NCI-H2081 (cell line): ENCODE measurements at places on chromosomes 2 and 18.
A peak's percentile ranks its signal among the peaks of the same experiment; 100 is the strongest.

DNA sequence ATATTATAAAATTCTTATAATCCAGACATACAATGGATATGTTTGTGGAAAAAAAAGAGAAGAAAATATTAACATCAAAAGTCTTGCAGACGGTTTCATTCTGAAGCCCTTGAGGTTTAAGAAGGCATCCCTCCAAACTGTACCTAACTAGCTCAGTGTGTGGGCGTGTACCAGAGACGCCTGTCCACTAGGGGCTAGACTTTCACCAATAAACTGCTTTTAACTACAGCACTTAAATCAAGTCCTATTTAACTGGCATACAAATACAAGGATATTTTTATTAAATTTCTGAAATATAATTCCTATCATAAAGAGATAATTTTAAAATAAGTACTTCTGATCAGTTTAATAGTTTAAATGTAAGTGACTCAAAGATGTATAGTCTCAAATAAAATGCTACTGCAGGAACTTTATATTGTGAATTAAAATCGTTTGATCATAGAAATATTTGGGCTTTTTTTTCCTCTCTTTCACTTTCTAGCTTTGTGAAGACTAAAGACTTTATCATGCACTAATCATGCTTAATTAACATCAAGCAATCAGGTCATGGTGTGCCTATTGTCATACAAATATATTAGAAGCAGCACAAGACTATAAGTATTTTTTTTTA, 437.7 kb downstream of the SATB2 start:
- peak; percentile 23 for DNase-seq

- DNase-seq: no peak
These were observed 58.8 kb downstream of the NAB1 start for GRCh38 chr2:190707726-190708125.

- DNase-seq: peak; percentile 83
These were observed 210.6 kb downstream of the IKZF2 start for GRCh38 chr2:212940816-212941215.

DNA sequence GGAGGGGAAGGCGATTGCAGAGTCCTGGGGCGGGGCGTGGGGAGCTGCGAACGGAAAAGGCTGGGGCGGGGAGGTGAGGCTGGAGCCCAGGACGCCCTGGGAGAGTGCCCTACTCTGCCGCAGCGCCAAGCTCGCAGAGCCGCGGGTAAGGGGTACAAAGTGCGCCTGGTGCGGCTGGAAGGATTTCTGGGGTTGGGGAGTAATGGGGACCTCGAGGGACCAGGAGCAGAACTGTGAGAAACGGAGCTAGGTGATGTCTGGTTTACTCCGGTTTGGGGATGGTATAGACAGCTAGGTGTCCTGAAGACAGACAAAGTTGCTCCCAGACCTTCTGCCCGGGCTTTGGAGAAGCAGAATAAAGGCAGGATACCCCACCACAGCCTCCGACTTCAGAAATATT, 718 bp upstream of the NXPH2 start:
- DNase-seq: no peak

DNA sequence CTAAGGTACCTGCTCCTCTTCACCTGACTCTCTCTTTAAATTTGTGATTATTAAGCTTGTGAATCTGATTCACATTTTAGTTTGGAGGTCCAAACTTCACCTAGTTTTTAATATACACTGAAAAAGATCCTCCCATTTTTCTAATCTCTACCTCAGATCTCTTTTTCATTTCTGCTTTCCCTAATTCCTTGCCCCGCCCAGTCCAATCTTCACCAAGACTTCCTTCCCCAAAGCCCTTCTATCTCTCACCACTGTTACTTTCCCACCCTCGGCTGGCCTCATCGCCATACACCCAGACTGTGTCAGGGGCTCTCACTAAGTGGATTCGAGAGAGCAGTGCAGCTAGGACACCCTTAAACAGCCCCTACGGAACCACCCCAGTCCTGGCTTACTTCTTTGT, 40.0 kb downstream of the LBH start:
- no peak for DNase-seq

DNA sequence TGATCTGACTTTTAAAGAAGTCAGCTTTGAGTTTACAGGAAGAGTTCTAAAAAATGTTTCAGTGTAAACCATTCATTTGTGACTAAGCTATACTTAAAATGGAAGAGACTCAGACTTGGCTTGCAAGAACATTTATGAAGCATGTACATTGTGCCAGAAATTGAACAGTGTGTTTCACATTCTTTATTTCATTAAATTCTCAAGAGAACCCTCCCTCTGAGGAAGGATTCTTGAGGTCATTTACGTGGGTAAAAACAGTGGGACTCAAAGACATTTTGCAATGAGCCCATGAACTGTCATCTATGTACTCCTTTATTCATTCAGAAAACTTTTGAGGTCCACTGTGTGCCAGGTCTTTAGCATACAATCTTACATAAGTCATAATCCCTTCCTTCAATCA, 143.6 kb upstream of the ZNF521 start:
- no peak for DNase-seq

DNA sequence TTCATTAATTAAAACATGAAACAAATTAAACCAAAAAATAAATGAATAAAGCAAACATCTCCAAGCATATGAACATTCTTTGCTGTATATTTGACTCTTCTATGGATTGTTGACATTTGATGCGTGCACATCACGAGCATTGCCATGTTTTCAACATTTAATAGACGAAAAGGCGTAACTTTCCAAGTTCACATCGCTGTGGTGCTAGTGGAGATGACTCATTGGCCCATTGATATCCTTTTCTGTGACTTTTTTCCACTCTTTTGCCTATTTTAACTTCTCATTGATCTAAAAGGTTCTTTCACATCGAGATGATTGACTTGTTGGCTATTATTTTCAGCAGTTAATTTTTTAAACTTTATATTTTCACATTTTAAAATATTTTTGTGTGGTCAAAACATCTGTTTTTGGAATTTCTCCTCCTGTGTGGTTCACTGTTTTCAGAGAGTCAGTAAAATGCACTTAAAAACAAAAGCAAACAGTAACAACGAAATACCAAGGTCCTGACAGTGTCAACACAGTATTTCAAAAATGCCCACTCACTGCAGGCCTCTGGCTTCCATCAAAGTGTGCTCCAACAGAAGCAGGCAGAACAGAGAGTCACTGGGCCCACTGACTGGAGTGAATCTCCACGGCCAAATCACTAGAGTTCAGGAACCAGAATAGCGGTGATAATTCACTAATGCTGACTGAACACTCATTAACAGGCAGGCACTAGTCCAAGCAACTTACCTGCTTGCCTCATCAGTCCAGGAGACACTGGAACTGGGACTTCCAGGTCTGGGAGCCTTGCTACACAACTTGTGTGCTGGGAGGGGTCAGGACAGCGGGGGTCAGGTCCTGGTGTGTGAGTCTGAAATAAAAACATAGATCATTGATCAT, 372.2 kb upstream of the SMIM21 start:
- no peak for DNase-seq

DNA sequence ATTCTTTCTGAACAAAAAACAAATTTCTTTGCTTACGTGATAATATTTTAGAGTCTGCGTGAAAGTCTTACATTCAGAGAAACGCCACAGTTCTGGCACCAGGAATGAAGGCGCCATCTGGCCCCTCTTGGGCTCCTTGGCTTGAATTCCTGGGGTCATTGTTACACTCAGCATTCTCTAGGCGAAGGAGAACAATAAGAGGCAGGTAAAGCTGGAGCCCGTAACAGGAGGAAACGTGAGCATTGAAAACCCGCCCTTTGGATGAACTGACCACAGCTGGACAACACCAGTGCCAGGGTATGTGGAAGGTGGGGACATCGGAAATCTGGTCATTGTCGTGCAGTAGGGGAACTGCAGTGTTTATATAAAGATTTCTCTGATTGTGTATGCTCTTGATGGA, 144.8 kb downstream of the RNF152 start:
- no peak for DNase-seq

GRCh38 chr2:236517251-236518031, 52.2 kb upstream of the ACKR3 start:
- no peak for DNase-seq

DNA sequence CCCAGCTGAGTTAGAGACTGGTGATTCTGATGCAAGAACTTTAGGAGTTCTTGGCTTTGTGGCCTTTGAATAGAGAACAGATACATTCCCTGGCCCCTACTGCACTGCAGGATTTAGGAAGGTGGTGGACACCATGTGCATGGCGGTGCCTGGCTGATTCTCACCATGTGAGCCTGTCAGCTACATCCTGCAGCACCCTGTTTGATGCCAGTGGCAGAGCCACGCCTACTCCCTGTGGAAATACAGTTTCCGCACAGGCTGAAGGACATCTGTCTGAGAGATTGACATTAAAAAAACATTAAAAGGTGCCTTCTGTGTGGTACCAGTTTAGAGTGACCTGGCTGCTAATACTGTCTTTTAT, 50.0 kb downstream of the KCNE4 start:
- DNase-seq: peak; percentile 42

DNA sequence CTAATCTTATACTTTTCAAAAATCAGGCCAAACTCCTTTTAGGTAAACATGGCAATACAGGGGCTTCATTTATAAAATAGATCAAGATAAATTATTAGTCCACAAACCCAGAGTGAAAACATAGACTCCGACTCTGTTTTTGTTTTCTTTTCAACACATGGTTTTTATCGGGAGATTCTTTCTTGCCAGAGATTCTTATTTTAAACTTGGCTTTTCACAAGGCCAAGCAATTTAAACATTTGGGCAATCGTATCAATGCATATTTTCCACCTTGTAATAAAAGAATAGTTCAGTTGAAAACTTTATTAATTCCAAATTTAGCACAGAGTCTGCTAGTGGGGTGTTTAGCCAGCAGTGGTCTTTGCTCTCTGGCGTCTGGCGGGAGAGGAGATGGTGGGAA, 71.9 kb downstream of the SOX11 start:
- no peak for DNase-seq

DNA sequence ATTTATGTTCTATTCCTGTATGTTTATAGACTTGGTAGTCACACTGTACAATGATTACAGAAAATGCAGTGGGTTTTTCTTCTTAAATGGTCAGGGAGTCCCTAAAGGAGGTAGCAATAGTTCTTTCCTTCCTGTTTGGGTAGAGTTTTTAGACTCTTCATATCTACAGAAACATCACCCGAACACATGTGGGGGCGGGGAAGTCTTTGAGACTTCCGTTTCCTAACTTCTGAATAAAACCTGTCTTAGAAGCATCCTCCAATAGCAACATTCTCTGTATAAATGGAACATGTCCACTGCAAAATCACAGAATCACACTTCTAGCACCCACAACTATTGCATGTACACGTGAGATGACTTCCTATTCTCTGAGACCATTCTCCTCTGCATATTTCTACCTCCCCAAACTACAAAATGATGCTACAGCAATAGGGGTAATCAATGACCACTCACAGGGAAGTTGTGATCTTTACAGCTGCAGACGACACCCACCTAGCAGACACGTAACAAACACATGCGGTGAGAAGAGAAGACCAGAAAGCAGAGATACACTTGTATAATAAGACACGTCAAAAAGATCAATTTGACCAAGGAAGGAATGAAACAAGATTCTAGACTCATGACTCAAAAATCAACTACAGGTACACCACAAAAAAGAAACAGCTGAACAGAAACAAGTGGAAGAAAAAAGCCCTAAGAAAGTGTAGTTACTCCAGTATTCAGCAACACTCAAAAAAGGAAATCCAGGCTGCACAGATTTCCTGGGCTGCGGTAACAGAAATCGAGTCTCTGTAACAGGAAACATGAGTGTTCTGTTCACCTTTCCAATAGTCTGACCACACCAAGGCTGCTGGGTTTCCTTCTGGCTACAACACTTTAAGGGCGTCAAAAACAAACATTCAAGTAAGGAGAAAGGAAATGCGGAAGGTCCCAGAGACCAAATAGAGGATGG, 120.4 kb downstream of the ZNF516 start:
- DNase-seq: no peak

- no peak for DNase-seq
These were observed 31.9 kb upstream of the MAPRE3 start for GRCh38 chr2:26938399-26939118.

- DNase-seq: no peak
These were observed 6.1 kb downstream of the FBXO11 start for GRCh38 chr2:47899915-47900816.

DNA sequence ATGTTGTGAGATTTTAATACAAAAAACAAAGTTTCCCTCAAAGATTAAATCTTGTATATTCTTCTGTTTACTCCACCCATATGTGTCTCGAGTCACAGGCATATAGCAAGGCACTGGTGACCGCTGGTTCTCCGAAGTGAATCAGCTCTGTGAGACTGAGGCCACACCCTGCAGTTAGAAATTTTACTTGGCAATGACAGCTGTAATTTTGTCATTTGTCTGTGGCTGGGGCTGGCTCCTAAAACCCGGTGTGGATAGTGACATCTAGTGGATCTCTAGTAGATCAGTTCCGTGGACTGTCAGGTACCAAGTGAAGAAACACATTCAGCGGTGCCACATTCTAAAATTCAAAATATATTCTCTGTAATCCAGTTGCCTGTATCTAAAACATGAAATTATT, 278.0 kb downstream of the NEDD4L start:
- DNase-seq: peak; percentile 72

GRCh38 chr2:62956651-62957050, 94.0 kb upstream of the OTX1 start:
- DNase-seq: no peak

GRCh38 chr18:65760457-65760856, 9.6 kb downstream of the CDH7 start:
- no peak for DNase-seq
